ENCODE measurements at places on chromosomes 7 and 10.

GRCh38 chr7:98186452-98187137 is 24.6 kb upstream of the BHLHA15 start:
- DNase-seq, result no peak

GRCh38 chr7:512146-512510 is 7.5 kb downstream of the PDGFA start:
- DNase-seq, result no peak

DNA sequence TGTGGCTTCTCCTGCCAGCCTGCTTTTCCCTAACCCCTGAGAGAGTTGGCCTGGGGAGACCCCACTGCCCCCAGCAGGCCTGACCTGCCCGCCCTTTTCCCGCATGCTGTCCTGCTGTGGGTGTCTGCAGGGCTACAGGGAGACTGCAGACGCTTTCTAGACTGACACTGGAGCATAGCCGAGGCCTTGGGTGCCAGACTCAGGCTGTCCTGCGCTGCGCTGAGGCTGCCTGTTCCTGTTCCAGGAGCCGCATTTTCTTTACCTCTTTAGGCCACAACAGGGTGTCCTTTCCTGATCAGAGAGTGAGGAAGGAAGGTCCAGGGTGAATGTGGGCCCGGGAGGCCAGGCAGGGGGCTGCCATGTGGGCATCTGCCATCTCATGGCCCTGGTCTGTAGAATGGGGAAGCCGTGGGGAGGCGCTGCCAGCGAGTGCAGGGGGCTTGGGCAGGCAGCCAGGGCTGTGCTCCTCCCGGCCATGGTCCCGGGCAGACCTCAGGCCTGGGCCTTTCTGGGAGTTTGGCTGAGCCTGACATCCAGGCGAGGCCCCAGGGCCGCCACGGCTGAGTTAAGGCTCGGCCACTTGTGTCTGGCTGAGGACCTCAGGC is 3.6 kb downstream of the PWWP2B start:
- DNase-seq, result no peak

DNA sequence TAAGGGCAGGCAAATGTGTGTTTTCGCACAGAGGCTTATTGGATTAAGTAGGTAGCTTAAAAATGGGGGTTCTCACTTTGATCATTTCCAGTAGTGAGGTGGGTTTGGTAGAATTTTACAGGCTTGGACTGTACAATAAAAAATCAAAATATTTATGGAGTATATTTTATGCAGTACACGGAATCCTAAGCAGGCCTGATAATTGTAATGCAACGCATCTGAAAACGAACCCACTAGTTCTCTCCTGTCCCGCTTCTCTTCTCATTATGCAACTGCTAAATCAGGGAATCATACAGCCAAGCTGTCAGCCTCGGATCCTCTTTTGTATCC is 377 bp upstream of the POLR1F start:
- DNase-seq, result no peak

- DNase-seq, result no peak
Measured at GRCh38 chr7:44963364-44964290, 15.2 kb downstream of the MYO1G start.

- DNase-seq, result no peak
Measured at GRCh38 chr10:31697271-31698180, 231.1 kb downstream of the ARHGAP12 start.

GRCh38 chr10:103192451-103193106 is 493 bp downstream of the NT5C2 start:
- peak; percentile 39 for DNase-seq

GRCh38 chr7:6162331-6162620 is 110.1 kb downstream of the CYTH3 start:
- no peak for DNase-seq

- DNase-seq, result no peak
Measured at GRCh38 chr10:27744802-27745731, 552 bp downstream of the MKX start.

DNA sequence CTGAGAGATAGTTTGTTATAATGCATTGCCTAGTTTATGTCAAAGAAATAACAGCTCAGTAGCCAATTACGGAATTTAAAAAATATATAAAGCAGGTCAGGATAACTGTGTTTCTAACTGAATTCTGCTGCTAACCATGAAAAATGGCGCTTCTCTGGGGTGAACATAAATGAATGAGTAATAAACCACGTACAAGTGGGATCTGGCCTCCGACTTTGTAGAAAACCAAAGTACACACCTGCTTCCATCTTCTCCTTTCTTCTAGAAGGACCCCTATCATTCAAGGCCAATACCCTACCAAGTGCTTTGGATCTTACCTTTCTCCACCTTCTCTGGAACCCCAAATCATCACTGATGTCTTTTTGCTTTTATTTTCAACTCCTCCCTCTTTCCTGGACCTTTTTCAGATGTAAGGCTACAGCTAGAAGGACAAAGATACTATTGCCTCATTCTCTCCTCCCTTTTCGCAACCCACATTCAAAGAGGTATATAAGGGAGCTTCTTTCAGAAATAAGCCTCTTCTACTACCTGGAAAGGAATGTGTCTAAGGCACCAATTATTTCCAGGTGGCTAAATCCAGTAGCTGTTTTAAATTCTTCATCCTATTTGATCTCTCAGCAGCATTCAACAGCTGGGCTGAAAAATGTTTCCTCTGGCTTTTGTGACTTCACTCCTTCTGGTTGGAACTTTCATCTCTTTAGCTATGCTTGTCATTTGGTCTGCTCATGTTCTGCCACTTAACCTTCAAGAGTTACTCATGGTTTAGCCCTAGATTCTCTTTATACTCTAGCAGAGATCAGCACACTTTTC is 37.7 kb downstream of the NAMPT start:
- DNase-seq, result no peak

- no peak for DNase-seq
Measured at GRCh38 chr7:26472971-26473370, 181.3 kb downstream of the SNX10 start.

DNA sequence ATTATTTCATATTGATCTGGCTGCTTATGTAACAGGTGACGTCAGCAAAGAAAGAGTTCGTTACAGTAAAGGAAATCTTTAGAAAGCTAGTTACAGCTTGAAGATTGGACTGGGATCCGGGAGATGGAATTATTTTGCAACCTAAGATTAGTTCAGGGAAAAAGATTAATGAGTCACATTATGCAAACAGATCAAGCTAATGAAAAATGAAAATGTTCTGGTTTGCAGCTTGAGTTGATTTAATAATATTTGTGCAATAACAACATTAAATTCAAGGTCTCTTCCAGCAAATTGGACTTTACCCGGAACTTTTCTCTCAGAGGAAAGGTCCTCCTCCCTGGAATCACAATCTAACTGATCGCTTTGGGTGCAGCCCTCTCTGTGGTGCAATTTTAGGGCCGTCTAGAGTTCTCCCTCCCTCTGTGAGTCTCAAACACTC is 119.5 kb downstream of the OTUD1 start:
- no peak for DNase-seq
